ENCODE measurements at places on chromosomes 12 and 14.

DNA sequence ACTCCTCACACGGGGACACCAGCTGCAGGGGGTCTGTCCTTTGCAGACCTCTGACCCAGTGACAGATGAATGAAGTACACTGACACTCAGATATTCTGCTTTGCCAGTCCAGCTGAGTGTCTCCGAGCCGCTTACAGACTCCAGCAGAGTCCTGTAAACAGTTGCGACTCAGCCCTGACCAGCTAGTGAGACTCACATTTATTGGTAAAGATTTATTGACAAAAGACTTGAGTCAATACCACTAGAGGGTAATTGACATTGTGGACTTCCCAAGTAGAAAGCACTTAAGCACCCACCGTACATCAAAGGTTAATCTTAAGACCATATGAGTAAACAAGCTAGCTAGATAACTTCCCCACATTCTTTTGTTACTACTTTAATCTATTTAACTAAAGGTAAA, 9.8 kb upstream of the FKBP4 start:
- no peak for DNase-seq

GRCh38 chr12:121240484-121241101, 30.7 kb downstream of the P2RX4 start:
- peak; percentile 80 for DNase-seq

GRCh38 chr14:97218691-97219430, 421.7 kb downstream of the VRK1 start:
- peak; percentile 6 for DNase-seq

DNA sequence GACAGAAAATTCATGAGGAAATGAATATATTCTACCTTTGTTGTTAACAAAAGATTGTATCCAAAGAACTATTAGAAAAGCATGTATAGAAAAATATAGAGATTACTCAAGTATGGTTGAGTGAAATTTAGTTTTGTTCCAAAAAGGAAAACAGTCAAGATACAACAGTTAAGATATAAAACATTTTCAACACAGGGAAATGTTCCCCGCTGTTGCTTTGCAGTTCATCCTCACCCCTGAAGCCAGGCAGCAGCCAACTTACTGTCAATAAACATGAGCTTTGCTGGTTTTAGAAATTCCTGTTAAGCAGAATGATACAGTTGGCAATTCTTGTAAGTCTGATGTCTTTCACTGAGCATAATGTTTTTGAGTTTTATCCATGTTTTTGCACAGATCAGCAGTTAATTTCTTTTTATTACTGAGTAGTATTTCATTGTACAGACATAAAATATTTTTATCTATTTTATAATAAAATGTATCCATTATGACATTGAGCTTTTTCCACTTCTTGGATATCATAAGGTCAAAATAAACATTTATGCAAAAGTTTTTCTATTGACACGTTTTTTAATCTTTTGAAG, 1.2 kb upstream of the CLEC2B start:
- no peak for DNase-seq

DNA sequence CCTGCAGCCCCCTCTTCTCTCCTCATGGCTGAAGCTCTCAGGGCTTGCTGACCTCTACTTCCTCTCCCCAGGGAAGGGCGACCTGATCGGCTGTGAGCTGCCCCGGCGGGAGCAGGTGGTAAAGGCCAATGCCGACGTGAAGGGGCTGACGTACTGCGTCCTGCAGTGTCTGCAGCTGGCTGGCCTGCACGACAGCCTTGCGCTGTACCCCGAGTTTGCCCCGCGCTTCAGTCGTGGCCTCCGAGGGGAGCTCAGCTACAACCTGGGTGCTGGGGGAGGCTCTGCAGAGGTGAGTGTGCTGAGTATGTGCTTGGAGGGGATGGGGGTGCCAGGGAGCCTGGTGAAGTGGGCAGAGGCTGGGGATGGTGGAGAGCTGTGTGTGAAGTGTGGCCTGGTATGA, 13.7 kb downstream of the MCRS1 start:
- no peak for DNase-seq

- no peak for DNase-seq
These were observed 2.2 kb downstream of the ASIC1 start for GRCh38 chr12:50059440-50060119.

Measured in activated T-helper 9 cell treated with anti-CD3 and anti-CD28 coated beads, Interleukin-2, amount 50 U/mL, for 16 hours (primary cell).